ENCODE measurements at places on chromosomes 4 and X.

GRCh38 chr4:48138936-48139335 lies 4.9 kb upstream of the TXK start:
- no peak for DNase-seq

GRCh38 chr4:3046623-3047022 lies 27.7 kb downstream of the HTT-AS start:
- DNase-seq: no peak

DNA sequence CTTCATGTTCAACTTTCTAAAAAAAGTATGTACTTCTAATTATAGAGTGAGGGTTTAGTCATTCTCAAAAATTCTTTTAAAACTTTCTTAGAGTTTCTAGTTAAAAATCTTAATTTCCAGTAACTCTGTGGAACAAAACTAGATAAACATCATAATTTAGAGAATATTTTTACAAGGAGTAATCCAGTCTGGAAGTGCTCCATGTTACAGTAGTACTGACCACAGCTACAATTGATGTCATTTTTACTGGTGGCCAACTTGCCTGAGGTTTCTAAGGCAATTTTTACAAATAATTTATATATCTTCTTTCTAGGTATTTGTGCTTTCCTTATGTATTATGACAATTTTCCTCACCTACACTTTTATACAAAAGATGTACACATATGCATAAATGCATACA lies 490.4 kb downstream of the CENPC start:
- DNase-seq: no peak

DNA sequence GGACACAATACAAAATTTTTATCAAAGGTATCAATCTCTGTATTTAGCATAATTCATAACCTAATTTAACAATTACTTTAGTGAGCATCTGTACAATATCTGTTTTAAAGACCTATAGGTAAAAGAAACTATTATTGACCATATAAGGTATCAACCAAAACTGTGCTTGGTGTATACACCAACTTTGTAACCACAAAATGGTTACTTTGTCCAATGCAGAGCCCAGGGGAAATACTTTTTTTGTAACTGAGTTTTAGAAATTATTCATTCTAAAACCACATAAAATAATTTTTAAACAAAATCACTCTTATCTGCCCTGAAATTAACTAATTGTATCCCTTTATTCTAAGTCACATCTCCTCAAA lies 5.0 kb downstream of the CXXC4 start:
- no peak for DNase-seq

DNA sequence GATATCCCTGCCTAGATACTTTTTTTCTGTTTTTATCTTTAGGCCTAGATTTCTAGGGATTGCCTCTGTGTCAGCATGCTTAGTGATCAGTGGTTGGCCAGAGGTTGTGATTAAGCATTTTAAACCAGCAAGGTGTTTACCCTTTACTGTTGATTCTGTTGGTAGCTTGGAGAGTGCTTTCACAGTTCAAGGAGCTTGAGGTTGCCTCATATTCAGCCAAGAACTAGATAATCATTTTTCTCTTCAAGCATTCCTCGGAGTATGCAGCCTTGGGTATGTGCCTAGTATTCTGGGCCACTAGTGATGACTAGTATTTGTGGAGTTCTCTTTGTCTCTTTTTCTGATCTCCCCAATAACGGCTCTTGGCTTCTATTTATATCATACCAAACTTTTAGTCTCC lies 20.4 kb downstream of the APOOL start:
- DNase-seq: no peak

GRCh38 chr4:84582988-84583875 lies at the start of gene CDS1:
CDS1 (plus strand) TSS chr4:84583127; CDS start chr4:84583402, 275 bp downstream.
- peak; percentile 65 for DNase-seq

GRCh38 chrX:64150775-64151174 lies 54.7 kb downstream of the AMER1 start:
- DNase-seq: no peak

- DNase-seq: no peak
Measured at GRCh38 chr4:162059656-162060055, 104.1 kb downstream of the FSTL5 start.

DNA sequence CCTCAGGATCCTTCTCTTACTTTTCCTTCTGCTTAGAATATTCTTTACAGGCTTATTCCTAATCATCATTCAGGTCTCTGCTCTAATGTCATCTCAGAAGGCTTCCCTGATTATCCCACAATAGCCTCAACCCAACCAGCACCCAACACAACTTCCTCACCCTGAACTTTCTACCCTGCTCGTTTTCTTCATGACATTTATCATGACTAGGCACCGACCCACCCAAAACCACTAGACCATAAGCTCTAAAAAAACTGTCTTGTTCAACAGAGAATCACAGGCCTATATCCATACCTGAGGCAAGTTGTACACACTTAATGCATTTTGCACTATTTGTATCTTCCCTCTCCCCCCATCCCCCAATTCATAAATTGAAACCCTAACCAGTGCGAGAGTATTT lies 95.3 kb downstream of the SH3RF1 start:
- DNase-seq: no peak

DNA sequence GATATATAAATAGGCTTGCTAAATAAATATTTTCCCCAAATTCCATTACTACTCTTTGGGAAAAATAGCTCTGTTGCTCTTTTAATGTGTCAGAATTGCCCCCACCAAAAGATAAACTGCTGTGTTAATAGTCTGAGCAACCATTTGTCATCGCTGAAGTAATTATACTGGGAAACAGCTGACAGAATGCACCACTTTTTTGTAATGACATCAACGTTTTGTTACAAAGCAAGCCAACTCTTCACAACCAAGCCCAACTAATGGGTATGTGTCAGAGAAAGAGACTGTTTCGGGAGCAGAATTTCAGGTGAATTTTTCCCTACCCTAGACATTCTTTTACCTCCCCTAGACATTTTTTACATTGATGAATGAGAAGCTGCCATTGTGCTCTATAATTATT lies 405.0 kb upstream of the MAGEB18 start:
- no peak for DNase-seq

DNA sequence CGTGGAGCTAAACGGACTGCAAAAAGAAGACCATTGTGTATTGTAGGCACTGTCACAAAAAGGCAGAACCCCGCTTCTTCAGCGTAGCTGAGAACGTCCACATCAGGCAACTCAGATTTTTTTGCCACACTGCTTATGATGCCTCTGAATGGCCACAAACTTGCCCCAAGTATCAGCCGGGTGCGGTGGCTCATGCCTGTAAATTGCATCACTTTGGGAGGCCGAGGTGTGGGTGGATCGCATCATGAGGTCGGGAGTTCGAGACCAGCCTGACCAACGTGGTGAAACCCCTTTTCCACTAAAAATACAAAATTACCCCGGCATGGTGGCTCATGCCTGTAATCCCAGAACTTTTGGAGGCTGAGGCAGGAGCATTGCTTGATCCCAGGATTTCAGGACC lies 14.9 kb upstream of the IL3RA start:
- peak; percentile 48 for DNase-seq

- no peak for DNase-seq
Measured at GRCh38 chr4:147825451-147826287, 93.8 kb downstream of the ARHGAP10 start.

DNA sequence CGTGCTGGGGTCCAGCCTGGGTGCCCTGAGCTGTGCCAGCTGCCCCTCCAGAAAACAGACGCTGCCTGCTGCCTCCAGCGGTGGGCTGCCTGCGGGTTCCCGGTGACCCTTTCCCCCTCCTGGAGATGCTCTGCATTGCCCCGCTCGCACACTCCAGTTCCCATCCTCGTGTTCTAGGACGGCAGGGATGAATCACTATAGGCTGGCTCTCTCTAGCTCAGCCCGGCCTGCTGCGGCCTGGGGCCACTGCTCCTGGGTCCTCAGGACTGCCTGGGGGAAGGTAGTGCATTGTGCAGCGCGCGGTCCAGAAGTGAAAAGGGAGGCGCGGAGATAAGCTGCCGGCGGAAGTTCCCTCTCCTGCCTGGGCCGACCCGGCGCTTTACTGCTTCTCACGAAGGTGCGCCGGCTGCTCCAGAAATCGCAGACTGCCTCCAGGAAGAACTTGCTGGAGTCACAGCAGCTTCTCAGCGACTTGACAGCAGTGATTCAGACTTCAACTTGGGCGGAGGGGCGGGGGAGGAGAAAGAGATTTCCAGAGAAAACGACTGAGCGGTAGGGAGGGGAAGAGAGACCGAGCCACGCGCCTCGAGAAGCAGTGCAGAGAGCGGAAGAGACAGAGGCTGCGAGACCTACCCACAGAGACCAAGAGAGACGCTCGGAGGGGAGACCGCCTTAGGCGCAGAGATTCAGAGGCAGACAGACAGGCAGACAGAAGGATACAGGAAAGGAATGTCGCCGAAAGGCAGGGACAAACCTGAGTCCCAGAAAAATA lies 6.7 kb upstream of the MSX1 start:
- no peak for DNase-seq

DNA sequence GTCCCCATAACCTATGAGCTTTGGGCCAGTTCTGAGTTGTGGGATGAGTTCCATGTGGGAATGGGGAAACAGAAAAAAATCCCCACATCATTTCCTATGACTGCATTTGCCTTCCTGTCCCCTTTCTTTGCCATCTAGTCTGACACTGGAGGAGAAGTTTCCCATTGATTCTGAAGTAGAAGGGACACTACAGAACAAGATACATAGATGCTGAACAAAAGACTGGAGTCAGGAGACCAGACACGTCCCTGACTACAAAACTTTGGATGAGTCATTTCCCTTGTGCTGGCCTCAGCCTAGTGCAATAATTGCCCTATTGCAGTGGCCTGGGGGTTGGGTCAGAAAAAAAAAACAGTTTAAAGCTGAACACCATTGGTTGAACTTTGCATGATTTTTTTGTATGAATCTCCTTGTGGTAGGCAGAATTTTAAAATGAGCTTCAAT lies 22.1 kb downstream of the BEX3 start:
- DNase-seq: no peak

All from Right ventricle myocardium inferior (tissue), 1 donor.